ENCODE measurements at places on chromosomes 6 and 20. TPM values are rescaled to one million over a fixed set of nuclear protein-coding genes. Genes with fewer than 3 reads are reported as not detected.
A peak's percentile ranks its signal among the peaks of the same experiment; 100 is the strongest.

GRCh38 chr6:56040889-56041301 lies 165.5 kb upstream of the BMP5 start:
- no peak for DNase-seq

- no peak for DNase-seq
Measured at GRCh38 chr6:104711371-104711770, 148.3 kb downstream of the HACE1 start.

GRCh38 chr20:55685841-55686240 lies 319.5 kb downstream of the CBLN4 start:
- DNase-seq = no peak

GRCh38 chr6:15327271-15327670 lies 81.4 kb downstream of the JARID2 start:
- DNase-seq = no peak

DNA sequence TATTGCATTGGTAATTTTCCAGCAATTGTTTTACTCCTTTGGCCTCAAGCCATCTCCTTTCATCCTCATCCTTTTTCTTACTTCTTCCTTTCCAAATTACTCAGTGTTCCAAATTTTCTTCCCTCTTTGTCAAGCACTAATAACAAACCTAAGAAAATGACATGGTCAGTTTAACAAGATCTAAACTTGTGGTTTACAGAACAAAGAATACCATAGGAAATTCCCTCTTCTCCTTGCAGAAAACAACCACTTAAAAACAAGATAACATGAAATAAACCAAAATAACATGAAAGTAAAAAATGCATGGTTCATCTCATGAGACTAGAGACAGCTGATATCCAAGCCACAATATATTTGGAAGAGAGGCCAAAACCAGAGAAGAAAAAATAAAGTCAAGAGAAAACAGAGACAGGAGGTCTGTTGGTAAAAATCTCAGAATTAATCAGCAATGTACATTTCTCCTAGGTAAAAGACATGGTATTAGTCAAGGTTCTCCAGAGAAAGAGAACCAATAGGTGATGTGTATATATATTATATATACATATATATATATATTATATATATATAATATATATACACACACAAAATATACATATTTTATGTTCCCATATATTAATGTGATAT lies 51.0 kb upstream of the SENP6 start:
- DNase-seq = no peak

- DNase-seq = no peak
Measured at GRCh38 chr6:126054258-126054702, 67.9 kb downstream of the TRMT11 start.

GRCh38 chr6:149443411-149444181 lies 41.2 kb downstream of the ZC3H12D start:
- DNase-seq = no peak

- DNase-seq = no peak
Measured at GRCh38 chr6:4736371-4736873, 39.8 kb upstream of the CDYL start.

- DNase-seq = peak; percentile 41
Measured at GRCh38 chr20:21234806-21235483, 68.2 kb upstream of the XRN2 start.

DNA sequence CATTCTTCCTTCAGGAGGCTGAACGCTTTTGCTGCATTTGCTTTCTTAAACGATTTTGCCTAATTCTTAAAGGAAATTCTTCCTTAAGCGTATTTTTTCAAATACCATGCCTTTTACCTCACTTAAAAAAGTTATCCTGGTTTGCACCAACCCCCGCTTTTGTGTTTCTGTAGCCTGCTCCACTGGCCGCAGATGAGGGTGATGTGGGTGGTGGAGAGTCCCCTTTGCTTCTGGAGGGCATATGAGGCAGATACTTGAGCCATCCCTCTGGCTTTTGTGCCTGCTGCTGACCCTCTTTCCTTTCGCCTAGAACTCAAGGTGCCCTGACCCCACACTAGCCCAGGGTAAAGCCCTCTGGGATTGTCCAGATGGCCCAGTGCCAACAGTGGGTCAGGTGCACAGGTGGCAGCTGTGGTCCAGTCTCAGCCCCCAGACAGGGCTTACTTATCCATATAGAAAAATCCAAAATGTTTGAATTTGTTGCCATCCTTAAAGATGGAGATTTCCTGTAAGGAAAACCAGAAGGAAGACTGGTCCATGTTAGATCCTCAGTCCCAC lies 43.9 kb downstream of the SPATA2 start:
- DNase-seq = no peak

GRCh38 chr20:41627001-41627495 lies 8.9 kb upstream of the CHD6 start:
- DNase-seq = no peak

GRCh38 chr6:126947070-126947469 lies 171.4 kb upstream of the RSPO3 start:
- DNase-seq = no peak

GRCh38 chr6:18397701-18398100 lies 10.6 kb downstream of the RNF144B start:
- DNase-seq = no peak

DNA sequence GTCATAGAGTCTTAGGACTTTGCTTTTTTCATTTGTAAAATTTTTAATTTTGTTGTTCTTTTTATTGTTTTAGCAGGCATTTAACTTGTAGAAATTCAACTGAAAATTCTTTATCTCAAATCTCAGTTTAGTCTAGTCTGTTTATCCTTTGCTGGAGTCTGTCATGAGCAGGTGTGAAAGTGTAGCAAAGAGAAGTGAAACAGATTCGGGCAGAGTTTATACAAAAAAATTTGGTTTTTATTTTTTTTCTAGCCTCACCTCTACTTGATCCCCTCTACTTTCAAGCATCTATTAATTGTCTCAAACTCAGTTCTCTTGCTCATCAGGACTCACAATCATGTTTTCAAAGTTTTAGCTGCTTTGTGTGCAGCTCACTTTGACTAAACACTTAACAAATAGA lies 655.2 kb downstream of the HDGFL1 start:
- DNase-seq = no peak

DNA sequence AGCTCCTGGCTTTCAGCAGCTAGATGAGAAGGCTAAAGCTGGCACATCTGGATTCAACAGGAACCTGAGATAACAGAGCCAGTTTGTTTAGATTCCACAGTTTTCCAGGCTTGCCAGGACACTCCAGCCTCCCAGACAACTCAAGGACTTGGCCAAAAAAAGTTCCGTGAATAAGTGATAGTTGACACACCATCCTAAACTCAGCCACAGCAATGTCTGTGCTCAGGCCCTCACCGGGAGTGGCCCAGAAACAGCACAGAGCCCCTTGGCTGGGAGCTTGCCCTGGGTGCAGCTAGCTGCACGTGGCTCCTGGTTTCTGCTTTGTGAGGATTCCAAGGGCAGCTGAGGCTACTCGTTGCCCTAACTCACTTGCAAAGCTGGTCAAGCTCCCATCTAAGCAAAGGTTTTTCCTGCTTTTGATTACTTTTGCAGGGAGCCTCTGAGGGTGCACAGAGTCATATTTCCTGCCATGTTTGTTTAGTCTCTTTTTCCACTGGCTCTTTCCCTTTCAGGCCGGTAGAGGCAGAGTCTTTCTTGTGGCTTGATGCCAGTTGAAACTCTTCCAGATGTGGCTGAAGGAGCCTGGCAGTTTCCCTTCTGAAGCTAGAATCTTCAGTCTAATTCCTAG lies 118.3 kb upstream of the ECI2 start:
- DNase-seq = no peak

Gene IP6K3
- not detected for total RNA-seq

Gene MEI4
- total RNA-seq = 0.47 TPM

Gene CLPSL2
- not detected for total RNA-seq

Gene NECAB3
- total RNA-seq = 27.8 TPM

Gene PSMG4
- total RNA-seq = 28.5 TPM

Gene TSBP1
- not detected for total RNA-seq

Gene PNLDC1
- total RNA-seq = not detected

Gene GJA1
- 87.7 TPM for total RNA-seq

Gene FAM209B
- not detected for total RNA-seq
